ENCODE measurements at places on chromosomes 12 and 14. TPM values are rescaled to one million over a fixed set of nuclear protein-coding genes. Genes with fewer than 3 reads are reported as not detected.

- DNase-seq, result no peak
Observed at GRCh38 chr12:87491089-87491488, 538.1 kb downstream of the C12orf50 start.

Gene TMPRSS12
- total RNA-seq, result not detected

DNA sequence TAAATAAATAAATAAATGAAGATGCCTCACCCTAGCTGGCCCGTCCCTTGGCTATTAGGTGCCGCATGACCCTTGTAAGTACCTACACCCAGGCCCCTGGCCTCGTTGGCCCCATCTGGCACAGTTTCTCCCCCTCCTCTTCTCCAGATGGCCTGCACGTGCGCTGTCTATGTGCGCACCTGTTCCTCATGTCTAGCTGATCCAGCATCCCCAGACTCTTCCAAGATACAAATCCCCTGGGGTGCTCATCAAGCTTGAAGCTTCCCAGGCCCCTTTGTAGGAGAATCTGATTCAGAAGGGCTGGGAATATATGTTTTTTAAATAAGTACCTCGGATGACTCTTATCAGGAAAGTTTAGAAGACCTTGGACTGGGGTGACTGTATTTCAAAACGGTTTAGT, 133.3 kb downstream of the CHST11 start:
- no peak for DNase-seq

DNA sequence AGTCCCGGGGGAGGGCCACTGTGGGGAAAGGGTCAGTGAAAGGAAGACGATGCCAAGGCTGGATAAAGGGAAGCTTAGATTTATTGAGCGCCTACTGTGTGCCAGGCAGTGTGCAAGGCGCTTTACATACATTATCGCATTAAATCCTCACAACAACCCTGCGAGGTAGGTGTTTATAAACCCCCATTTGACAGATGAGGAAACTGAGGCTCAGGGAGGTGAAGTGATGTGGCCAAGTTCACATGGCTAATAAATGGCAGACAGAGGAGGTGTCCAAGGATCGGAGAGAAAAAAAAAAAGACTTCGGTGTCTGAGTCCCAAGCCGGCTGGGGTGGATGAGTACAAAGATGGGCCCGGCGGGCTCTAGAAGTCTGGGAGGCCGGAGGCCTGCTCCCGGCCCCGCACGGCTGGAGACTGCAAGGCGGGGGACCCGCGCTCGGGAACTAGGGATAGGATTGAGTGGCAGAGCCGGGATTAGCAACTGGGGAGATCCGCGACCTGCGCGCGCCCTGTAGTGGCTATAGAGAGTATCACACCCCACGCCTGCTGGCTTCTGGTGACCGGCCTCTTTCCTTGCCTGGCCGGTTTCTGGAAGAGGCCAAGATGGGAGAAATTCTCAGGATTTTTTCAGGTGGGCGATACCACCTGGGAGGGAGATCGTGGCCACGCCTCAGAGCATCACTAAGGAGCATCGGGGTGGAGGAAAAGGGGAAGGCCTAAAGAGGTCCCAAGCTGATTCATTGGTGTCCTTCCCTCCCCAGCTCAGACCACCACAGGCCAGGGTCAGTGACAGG, 3.9 kb downstream of the DDN start:
- peak; percentile 85 for DNase-seq

DNA sequence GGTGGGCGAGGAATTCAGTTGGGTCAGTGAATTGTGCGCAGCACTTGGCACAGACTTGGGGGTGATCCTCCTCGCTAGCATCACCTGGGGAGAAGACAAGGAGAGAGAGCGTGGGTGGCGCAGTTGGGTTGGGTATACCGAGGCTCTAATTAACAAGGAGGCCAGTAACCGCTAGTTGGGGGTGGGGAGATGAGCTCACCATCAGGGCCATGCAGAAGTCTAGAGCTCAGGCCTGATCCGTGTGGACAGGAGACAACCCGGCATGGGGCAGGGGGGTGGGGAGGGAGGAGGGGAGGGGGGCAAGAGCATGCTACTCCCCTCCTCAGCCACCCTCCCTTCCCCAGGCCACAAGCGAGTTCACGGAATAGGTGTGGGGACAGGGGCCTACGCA, 580 bp downstream of the SALL2 start:
- DNase-seq, result no peak

- DNase-seq, result no peak
Observed at GRCh38 chr14:73372529-73372928, 85.8 kb downstream of the NUMB start.

GRCh38 chr14:77883131-77883846, 83.4 kb downstream of the ADCK1 start:
- no peak for DNase-seq

- DNase-seq, result no peak
Observed at GRCh38 chr12:112183141-112184021, 58.0 kb downstream of the TRAFD1 start.

GRCh38 chr12:14950421-14950820, 11.0 kb downstream of the ARHGDIB start:
- no peak for DNase-seq

Gene RNF212B
- total RNA-seq, result not detected

DNA sequence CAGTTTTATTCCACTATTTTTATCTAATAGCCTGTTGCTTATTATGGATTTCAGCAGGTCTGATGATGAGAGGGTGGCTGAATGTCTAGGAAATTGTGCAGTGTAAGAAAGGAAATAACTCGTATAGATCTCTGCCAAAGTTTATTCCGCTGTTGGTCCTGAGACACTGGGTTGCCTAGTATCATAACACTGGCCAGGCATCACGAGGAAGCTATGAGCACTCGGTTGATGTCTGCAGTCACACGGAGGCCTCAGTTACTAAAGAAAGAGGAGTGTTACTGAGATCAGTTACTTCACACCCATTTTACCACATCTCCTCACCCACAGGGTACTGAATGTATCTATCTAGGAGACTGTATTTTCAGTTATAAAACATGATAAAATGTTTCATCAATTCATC, 21.9 kb downstream of the BHLHE41 start:
- no peak for DNase-seq

DNA sequence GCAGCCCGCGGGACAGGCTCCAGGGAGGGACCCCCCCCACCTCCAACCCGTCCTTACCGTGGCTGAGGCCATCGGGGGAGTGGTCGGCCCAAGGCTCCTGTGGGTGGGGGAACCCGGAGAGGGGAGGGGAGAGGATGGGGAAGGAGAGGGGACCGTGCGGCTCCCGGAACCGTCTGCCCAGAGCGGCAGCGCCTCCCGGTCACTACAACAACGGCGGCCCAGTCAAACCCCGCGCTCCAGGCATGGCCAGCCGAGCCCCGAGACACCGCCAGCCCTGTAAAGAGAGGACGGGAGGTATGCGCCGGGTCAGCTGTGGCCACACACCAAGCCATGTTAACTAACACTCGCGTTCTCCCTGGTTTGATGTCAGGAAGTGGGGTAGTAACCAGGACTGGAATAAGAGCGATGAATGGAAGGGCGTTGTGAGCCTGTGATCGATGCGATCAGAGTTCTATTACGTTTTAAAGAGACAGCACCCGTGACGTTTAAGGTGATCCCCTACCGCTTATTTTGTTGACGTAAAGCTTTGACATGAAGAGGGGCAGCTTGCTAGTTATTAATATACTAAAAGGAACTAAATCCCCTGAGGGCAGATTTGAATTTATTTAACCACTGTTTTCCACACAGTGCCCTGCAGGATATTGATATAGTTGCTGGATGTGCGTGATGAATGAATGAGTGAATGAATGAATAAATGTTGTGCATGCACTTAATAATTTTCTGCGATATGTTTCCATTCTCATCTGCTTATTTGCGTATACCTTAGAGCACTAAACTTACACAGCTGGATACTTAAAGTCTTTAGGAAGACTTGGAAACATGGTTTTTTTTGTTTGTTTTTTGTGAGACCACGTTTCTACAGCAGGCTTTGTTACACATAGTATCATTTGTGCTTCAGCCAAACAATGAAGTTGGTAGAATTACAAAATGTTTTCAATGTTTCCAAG, at the start of gene POC1B:
Gene POC1B (minus strand): TSS at position 224 of the 947 bp plus-strand sequence. CDS start 152 bp downstream, at position 72.
- DNase-seq, result peak; percentile 82

DNA sequence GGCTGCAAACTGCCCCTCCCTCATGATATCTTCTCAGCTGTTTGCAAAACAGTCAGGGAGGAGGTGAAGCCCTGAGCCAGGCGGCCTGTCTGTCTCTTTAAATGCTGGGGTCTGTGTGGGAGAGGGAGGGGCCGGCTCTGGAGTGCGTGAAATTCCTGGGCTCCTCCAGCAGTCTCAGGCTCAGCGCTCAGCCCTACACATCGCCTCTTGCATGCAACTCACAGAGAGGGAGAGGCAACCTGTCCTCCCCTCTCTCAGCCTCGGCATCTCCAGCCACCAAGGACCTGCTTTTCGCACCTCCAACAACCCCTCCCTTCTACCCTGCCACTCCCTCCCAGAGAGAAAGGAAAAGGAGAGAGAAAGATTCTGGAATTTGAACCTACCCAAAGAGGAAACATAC, at the start of gene NRXN3:
Gene NRXN3 (plus strand): TSS at position 171 of the 400 bp plus-strand sequence. CDS start 72,721 bp downstream, outside the sequence.
- no peak for DNase-seq

Gene ARMH4
- 3.4 TPM for total RNA-seq

Gene CNTN1
- total RNA-seq, result 0.16 TPM

DNA sequence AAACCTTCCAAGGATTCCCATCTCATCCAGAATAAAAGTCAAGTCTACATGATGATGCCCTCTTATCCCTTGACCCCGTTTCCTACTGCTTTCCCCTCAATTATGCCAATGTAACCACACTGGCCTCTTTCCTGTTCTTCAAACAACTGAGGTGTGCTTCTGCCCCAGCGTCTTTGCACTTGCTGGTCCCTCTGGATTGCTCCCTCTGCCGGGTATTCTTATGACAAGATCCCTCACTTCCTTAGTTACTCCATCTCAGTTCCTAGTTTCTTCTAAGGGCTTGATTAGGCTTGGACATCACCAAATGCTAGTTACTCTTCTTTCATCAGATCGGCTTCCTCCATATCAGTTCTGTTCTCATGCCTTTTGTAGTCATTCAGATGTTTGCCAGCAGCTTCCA, 32.7 kb upstream of the PELI2 start:
- DNase-seq, result no peak

Gene ALX1
- not detected for total RNA-seq

All from right atrium auricular region (tissue), 2 donors.